ENCODE measurements at places on chromosomes 3 and 15.

GRCh38 chr3:72996121-72996472, 514 bp upstream of the PPP4R2 start:
- no peak for DNase-seq

DNA sequence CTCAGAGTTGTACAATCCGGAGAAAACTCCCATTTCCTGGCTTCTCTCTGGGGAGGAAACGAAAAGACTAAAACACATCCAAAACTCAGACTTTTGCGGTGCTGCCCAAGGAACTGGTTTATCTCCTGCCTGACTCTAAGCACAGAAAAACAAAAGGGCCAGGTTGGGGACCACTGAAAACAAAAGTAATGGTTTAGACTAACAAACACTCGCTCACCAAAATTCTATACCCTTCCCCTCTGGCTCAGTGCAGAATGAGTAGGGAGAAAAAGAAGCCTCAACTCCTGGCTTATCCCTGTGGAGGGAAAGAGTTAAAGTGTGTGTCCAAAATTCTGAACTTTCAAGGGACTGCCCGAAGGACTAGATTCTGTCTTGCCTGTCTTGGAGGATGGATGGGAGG, 173.6 kb downstream of the FGF12 start:
- no peak for DNase-seq

DNA sequence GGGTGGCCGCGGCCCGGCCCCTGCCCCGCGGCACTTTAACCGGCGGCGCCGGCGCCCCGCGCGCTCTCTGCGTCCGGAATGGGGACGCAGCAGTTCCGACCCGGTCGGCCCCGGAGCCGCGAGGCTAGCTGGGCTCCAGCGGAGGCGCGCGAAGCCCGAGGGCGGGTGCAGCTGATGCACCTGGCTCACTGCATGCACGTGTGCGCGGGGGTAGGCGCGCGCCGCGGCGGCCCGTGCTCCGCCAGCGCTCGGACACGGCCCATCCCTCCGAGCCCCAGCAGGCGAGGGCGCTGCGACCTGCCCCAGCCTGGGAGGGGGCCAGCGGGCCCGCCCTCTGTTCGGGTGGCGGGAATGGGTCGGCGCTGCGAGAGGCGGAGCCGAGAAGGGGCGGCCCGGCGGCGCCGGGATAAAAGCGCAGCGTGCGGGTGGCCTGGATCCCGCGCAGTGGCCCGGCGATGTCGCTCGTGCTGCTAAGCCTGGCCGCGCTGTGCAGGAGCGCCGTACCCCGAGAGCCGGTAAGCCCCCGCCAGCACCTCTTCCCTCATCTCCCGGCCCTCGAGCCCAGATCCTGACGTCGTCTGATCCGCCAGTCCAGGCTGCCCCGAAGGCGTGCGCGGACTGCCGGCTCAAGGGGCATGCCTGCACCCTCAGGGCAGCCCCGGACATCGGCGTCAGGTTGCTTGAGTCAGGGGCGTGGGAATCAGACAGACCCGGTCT, at the start of the genes CHDH and IL17RB:
Gene CHDH (minus strand): TSS at position 286 of the 717 bp plus-strand sequence. CDS start 22,411 bp downstream, outside the sequence.
Gene IL17RB (plus strand): TSS at position 435 of the 717 bp plus-strand sequence. CDS start 21 bp downstream, at position 456.
- no peak for DNase-seq

GRCh38 chr3:138833899-138834595, 681 bp downstream of the PIK3CB start:
- DNase-seq: no peak

DNA sequence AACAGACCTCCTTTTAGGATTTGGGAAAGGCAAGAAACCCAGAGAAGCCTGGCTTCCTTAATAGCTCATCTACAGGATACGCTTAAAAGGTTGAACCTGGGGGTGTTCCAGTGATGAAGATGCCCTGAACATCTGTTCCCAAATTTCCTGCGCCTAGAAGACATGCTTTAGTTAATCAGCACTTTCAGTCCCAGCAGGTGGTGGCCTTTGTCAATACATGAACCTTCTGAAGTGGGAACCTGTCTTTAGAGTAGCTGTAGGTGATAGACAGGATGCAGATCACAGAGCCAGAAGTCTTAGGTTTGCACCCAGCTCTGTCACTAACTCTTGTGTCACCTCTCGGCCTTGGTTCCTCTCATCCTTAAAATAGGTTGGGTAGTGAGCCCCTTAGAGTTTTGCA, 149.7 kb upstream of the SYNPR start:
- no peak for DNase-seq

Measured in T-helper 1 cell (primary cell).